ENCODE measurements at places on chromosomes 5 and 9. TPM values are rescaled to one million over a fixed set of nuclear protein-coding genes. Genes with fewer than 3 reads are reported as not detected.

- peaks cover 29% of the 10 kb centered on the region for H3K27me3 ChIP-seq
- H3K36me3 ChIP-seq = no peaks in the 10 kb centered on the region
- peaks cover 22% of the 10 kb centered on the region for H3K4me1 ChIP-seq
- no peak overlapping the region for H3K4me3 ChIP-seq
- H3K27ac ChIP-seq = no peak overlapping the region
Measured at GRCh38 chr9:23850242-23850689, 24.2 kb upstream of the ELAVL2 start.

- DNase-seq = no peak
- H3K4me1 ChIP-seq = no peaks in the 10 kb centered on the region
- no peaks in the 10 kb centered on the region for H3K27me3 ChIP-seq
- H3K27ac ChIP-seq = no peak overlapping the region
- no peaks in the 10 kb centered on the region for H3K36me3 ChIP-seq
Measured at GRCh38 chr5:89267788-89268187, 384.8 kb upstream of the MEF2C start.

DNA sequence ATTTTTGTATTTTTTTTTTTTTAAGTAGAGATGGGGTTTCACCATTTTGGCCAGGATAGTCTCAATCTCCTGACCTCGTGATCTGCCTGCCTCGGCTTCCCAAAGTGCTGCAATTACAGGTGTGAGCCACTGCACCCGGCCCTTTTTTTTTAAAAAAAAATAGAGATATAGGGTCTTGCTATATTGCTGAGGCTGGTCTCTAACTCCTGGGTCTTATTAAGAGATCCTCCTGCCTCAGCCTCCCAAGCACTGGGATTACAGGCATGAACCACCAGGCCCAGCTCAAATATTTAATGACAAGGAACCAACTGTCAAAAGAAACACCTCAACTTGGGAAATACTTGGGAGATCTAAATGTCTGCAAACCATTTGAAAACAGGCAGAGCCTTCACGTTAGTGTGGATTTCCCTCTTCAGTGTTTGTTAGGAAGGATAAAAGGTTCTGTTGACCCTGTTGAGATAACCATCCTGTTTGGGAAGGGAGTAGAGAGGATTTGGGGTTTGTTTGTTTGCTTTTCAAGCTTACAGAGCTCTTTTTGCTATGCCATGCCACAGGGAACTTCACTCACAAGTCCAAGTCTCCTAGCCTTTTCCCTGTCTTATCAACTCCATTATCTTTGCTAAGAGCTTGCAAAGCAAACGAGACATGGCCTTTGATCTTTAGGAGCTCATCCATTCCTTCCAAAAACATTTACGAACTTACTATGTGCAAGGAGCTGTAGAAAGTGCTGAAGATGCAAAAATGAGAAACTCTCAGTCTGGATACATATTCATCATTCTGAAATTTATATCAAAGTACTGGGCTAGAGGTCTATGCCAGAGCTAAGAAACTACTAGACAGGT, 7.5 kb downstream of the FAXDC2 start:
- no peaks in the 10 kb centered on the region for H3K4me1 ChIP-seq
- no peak for DNase-seq
- no peak overlapping the region for H3K4me3 ChIP-seq
- no peaks in the 10 kb centered on the region for H3K27me3 ChIP-seq

- no peaks in the 10 kb centered on the region for H3K4me1 ChIP-seq
- no peaks in the 10 kb centered on the region for H3K27me3 ChIP-seq
- no peak overlapping the region for H3K27ac ChIP-seq
- DNase-seq = no peak
Measured at GRCh38 chr5:33657804-33658440, 217.2 kb downstream of the TARS1 start.

DNA sequence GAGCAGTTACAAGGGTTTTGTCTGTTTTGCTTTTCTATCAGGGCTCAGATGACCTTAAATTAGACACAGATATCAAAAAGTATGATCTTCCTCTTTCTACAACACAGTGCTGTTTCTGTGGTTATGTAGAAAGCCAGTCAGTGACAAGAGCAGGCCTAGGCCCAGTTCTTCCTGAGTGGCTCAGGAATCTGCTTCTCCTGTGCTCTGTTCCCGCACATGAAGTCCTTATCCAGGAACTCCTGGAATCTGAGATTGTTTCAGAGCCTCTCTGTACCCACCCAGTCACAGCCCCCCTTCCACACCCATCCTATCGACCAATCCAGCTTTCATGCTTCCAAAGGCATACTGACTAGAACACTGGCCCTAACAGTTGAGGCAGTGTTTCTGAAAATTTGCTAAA, 40.4 kb upstream of the SMU1 start:
- no peak for DNase-seq
- H3K27me3 ChIP-seq = no peaks in the 10 kb centered on the region
- H3K36me3 ChIP-seq = peaks cover 17% of the 10 kb centered on the region
- H3K4me1 ChIP-seq = no peaks in the 10 kb centered on the region
- no peak overlapping the region for H3K4me3 ChIP-seq

Gene PGM5
- total RNA-seq = 20.1 TPM

DNA sequence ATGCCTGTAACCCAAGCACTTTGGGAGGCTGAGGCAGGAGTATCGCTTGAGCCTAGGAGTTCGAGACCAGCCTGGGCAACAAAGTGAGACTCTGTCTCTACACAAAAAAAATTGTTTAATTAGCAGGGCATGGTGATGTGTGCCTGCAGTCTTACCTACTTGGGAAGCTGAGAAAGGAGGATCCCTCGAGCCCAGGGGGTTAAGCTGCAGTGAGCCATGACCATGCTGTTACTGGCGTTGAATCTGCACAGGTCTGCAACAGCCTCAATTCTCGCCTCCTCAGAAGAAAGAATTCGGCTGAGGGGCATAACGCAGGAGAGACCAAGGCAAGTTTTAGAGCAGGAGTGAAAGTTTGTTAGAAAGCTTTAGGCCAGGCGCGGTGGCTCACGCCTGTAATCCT, 18.0 kb downstream of the CCT5 start:
- no peak for DNase-seq
- no peaks in the 10 kb centered on the region for H3K36me3 ChIP-seq
- no peak overlapping the region for H3K27ac ChIP-seq
- H3K4me3 ChIP-seq = no peak overlapping the region
- H3K27me3 ChIP-seq = no peaks in the 10 kb centered on the region
- no peaks in the 10 kb centered on the region for H3K4me1 ChIP-seq

Gene PCDHAC2
- 3.6 TPM for total RNA-seq
